Stimulated activated CD8-positive, alpha-beta memory T cell treated with anti-CD3 and anti-CD28 coated beads, Interleukin-15, amount 100 ng/mL, for 48 hours (primary cell): ENCODE measurements at places on chromosomes 13 and 19.

DNA sequence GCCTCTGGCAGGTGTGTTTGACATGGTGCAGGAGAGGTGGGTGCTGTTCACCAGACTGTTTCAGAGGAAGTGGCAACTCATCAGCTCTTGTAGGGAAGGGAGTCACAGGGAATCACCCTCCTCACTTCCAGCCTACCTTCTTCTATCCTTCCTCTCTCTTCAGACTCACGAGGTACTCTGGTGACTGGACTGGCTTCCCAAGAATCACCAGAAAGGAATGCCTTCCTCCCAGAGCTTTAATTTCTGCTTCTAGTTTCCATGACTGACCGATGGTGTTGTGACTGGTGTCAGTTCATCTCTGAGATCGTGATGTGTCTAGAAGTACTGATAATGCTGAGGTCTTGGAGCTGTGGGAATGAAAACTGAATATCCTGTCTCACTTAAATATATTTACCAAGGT, 247.3 kb downstream of the KCTD12 start:
- DNase-seq = no peak

DNA sequence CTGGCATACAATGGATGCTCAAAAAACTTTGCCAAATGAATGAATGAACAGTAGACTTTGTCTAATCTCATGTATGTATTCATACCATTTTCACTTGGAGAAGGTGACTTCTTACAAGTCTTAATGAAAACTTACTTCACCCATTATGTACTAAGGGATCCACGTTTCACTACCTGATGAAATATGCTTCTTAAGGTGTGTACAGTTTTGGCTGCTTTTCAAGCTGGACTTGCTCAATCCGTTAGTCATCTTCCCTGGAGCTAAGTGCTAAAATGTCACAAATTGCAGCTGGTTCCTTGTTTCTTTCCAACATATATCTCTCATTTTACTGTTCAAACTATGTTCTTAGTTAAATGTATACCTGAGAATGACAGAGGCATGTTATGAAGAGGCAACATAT, 4.2 kb upstream of the CCNA1 start:
- DNase-seq = no peak

- DNase-seq = no peak
Measured at GRCh38 chr13:51865838-51866237, 4.1 kb downstream of the CCDC70 start.

GRCh38 chr19:36963280-36963679, 47.1 kb downstream of the ZNF568 start:
- DNase-seq = no peak

DNA sequence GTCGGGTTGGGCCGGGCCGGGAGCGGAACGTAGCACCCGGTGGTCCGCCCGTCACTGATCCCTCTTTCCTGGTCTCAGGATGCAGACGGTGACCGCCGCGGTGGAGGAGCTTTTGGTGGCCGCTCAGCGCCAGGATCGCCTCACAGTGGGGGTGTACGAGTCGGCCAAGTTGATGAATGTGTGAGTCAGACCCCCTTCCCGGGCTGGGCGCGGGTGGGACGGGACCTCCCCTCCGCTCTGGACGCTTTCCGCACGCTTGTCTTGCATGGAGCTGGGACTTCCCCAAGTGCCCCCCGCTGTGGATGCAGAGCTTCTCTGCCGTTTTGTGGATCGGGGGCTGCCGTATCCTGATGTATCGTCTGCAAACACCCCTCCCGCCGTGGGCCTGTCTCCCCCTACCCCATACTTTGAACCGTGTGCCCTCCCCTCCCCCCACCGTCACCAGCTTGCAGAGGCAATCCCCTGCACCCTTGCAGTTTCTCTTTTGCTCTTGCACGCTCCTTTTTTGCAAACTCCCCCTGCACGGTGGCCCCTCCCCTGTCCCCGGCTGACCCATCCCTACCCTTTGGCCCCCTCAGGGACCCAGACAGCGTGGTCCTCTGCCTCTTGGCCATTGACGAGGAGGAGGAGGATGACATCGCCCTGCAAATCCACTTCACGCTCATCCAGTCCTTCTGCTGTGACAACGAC, 669 bp downstream of the GADD45B start:
- no peak for DNase-seq

DNA sequence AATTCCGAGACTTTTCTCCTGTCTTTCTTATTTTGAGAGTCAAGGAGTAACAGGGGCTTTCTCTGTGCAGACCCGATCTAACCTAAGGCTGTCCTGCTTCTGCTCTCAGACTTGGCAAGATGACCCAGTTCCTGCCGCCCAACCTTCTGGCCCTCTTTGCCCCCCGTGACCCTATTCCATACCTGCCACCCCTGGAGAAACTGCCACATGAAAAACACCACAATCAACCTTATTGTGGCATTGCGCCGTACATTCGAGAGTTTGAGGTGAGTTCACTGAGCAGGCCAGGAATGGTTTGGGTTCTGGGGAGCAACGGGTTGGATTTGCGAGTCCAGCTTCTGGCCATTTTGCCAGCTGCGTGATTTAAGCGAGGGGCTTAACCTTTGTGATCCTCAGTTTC, 1.0 kb downstream of the SNRNP70 start:
- DNase-seq = no peak

DNA sequence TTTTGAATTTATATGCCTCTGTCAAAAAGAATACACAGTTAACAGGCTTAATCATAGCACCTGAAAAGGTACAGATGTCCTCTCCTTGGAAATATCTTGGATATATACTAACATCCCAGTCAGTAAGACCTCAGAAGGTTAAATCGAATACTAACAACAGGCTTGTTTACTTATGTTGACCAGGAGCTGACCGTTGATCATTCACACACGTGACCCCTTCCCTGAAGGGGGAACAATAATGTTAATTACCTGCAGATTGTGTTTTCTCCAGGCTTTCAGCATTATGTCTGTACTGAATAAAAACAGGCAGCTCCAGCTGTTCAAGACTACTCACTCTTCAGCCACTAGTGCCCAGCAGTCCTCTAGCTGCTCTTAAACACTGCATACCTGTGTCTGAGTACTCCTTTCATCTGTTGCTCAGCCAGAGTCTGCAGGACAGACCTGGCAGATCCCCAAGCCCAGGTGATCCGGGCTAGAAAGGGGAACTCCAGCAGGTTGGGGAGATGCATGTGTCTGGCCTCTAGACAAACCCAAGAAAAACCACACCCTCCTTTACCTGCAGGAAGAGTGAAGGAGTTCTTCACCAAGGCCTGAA, 163.9 kb downstream of the RNF17 start:
- no peak for DNase-seq

- DNase-seq = no peak
Measured at GRCh38 chr19:50797781-50798658, 7.8 kb downstream of the ACP4 start.

DNA sequence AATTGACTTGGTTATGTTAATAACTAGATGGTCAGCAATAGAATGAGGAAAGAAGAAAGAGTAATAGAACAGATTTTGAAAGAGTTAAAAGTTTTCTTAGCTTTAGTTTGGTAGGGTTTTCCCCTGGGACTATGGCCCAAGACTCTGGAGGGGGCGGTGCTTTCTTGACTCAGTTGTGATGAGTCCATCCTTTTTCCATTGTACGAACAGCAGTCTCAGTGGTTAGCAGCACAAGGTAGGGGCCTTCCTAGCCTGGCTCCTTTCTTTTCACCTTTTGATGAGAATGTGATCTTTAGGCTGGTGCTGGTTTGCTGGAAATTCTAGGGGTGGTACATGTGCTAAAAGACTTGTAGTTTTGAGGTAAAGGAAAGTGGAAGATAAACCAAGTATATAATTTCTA, 38.8 kb downstream of the ZNF506 start:
- no peak for DNase-seq

GRCh38 chr19:47754206-47755064, 9.1 kb downstream of the NOP53 start:
- DNase-seq = no peak
